ENCODE measurements at places on chromosomes 6 and 20. TPM values are rescaled to one million over a fixed set of nuclear protein-coding genes. Genes with fewer than 3 reads are reported as not detected.

GSTA3 gene
- total RNA-seq, result not detected

GPANK1 gene
- 12.3 TPM for total RNA-seq

HEY2 gene
- total RNA-seq, result 2.1 TPM

SYCP2 gene
- total RNA-seq, result 1.8 TPM

ZSCAN23 gene
- 1.2 TPM for total RNA-seq

ZNF311 gene
- 0.68 TPM for total RNA-seq

TGM3 gene
- not detected for total RNA-seq

GRIK2 gene
- total RNA-seq, result 12.6 TPM

DNA sequence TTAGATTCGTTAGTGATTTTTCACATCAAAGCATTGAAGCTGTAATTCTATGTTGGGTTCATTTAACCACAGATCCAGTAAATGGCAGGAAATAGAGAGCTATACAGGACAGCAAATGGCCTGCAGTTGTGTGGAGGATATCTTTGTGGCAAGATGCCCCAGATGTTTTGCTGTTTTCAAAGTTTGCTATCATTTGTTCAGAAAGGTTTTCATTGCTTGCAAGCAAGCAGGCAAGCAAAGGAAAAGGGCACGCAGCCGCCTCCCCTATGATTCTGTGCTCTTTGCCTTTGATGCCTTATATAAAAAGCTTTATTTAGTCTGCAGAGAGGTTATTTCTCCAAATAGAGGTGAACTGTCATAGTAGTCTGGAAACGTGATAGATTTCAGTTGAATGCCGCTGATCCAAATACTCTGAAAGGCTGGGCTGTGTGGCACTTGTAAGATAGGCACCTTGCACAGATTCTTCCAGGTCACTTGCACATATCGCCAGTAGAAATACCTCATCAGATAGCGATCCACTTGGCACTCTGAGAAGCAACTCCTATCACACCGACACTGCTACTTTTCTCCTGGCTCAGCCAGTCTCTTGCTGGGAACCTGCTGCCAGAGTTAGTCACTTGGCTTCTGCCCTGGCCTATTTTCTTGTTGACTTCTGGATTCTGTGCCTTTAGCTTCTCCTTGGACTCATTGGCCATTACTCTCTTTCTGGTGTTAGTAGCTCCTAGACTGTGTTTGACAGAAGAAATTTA lies 66.4 kb downstream of the UTRN start:
- no peak for DNase-seq

- DNase-seq, result no peak
Observed at GRCh38 chr6:139917951-139918630, 543.6 kb upstream of the CITED2 start.

GRCh38 chr20:17061715-17062114 lies 165.1 kb upstream of the PCSK2 start:
- DNase-seq, result no peak

GRCh38 chr20:43363506-43363905 lies 94.2 kb upstream of the SRSF6 start:
- no peak for DNase-seq

DNA sequence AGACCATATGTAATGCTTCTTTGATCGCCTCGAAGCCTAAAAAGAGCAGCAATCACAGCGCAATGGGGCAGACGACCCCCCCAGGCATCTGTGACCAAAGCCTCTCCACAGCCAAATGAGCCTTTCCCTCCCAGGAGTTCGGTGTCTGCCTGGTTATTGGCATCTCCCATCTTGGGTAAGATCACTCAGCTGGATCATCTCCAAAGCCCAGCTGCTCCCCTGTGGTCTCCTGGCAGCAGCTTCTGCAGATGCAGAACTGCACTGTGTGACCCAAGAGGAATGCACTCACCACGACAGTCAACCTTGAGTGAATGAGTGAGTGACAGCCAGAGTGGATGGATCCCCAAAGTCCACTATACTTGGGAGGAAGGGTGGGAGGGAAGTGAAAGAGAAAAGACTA lies 44.8 kb upstream of the IYD start:
- no peak for DNase-seq

GRCh38 chr6:6225885-6226529 lies 94.5 kb downstream of the F13A1 start:
- no peak for DNase-seq

- DNase-seq, result peak; percentile 60
Observed at GRCh38 chr6:110814102-110815014, 911 bp downstream of the CDK19 start.

DNA sequence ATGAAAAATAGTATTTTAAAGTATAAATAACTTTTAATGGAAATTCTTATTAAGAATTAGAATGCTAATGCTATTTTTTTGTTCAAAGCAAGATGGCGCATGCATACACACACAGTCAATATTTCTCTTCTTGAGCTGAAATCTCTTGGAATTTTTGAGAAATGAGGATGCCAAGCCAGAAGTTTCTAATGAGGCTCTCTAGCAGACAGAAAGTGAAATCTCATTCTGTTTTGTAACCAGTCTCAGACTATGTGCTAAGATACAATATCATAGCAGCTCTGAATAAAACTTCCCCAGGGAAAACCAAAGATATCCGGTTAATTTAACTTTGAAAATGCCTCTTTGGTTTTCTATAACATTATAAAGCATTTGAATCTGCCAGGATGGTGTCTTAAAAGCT lies 97.2 kb upstream of the HDAC2 start:
- DNase-seq, result no peak

- no peak for DNase-seq
Observed at GRCh38 chr6:125904871-125905270, 51.7 kb upstream of the HINT3 start.

DNA sequence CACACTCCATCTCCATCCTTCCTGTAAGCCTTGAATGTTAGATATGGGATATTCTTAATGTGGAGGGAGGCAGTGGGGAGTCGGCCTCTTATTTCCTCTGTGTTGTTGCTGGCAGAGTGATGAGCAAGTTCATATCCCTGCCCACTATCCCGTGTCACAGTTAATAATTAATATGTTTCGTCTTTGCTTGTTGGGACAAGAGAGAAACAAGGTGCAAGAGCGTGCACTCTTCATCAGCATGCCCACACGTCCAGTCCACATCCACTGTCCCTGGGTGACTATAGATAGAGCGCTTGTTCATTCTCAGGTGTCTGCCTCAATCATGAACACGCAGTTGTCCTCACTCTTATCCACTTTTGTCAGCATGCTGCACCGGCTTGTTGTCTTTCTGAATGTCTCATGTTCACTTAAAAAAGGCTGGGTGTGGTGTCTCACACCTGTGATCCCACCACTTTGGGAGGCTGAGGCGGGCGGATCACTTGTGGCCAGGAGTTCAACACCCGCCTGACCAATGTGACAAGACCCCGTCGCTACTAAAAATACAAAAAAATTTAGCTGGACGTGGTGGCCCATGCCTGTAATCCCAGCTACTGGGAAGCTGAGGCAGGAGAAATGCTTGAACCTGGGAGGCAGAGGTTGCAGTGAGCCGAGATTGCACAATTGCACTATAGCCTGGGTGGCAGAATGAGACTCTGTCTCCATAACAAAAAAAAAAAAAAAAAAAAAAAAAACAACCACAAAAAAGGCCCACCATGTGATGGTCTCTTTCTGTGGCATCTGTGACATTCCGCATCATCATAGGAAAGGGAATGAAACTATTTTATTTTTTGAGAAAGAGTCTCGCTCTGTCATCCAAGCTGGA lies 34.2 kb downstream of the PPP1R3G start:
- no peak for DNase-seq

DNA sequence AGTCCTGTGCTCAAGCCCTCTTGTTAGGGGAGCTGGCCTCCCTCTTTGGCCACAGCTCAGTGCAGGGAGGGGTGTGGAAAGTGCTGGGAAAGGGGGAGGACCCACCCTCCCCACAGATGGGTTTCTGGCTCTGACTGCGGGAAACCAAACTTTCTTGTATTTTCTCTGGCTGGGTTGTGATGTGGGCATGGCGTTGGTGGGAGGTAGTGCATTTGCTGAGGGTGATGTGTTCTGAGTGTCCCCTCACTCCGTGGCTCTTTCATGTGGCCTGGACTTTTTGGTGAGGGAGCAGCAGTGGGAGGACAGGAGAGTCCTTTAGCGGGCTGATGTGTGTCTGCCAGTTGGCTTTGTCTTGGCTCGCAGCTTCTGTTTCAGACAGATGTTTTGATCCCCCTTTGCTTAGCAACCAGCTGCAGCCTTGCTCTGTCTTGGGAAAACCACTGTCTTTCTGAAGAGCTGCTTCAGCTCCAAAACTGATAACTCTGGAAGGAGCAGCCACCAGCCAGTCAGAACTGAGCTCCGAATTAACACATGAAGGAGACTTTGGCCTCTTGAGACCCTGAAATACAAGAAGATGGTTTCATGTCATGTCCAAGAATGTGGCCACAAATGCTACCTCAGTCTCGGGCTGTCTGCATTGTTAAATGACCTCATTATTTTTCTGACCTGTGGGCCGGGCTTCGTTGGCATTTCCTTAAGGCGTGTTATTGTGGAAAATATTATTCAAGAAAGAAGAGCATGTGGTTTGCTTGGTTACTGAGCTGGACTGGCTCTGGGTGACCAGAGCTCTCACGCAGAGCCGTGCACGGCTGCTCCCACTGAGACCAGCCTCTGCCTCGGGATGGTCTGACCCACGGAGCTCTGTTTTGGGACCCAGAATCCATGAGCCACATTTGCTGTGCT lies 21.5 kb downstream of the SYNJ2 start:
- DNase-seq, result peak; percentile 61

GRCh38 chr6:159720708-159721107 lies 6.6 kb upstream of the WTAP start:
- no peak for DNase-seq
